Activated naive CD8-positive, alpha-beta T cell treated with anti-CD3 and anti-CD28 coated beads, Interleukin-2, amount 50 U/mL, for 16 hours (primary cell): ENCODE measurements at places on chromosomes 11 and 22.

- DNase-seq, result no peak
Measured at GRCh38 chr22:26823966-26824365, 166.6 kb downstream of the MIAT start.

- DNase-seq, result no peak
Measured at GRCh38 chr11:99370549-99371216, 349.9 kb downstream of the CNTN5 start.

- no peak for DNase-seq
Measured at GRCh38 chr22:20172141-20172613, 21.3 kb upstream of the CCDC188 start.

DNA sequence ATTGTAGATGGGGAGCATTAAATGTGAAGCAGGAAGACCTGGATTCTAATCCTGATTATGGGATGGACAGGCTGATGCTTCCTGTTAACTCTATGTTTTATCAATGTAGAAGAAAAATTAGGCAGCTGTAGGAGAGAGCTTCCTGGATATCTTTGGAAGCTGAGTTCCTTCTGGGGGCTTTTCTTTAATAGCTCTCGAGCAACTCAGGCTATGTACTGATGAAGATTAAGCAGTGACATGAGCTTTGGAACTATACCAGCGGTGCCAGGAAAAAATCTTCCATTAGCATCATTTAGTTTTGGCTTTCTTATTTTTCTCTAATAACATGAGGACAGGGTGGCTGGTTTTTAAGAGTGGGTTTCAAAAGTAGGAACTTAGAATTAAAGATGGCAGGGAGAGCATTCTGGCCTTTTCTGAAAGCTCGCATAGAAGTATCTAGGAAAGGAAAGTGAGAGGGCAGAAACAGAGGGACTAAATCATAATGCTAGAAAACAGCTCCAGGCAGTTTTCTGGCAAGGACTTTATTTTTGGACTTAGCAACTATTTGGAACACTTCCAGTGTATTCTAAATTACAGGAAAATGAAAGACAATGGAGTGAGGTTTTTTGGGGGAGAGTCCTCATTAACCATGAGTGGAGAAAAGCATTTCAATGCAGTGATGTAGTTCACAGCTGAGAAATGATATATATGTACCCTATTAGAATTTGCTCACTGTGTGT, 69.2 kb upstream of the RRM1 start:
- no peak for DNase-seq

DNA sequence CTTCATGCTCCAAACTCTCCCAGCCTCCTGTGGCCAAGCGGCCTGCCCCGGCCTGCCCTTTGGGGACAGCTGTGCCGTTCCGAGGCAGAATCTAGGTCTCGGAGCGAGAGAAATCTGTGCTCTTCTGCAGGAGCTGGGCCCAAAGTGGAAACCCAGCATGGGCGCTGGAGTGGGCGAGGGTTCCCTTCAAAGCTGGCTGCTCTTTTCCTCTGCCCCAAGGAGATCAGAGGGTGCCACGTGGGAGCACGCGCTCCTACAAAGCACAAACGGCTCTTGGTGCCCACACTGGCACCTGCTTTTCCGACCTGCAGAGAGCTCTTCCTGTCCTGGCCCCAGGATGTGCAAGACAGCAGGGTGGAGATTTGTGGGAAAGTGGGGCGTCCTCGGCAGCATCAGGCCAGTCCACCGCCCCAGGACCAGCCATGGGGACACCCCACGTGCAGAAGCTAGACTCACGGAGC, 6.9 kb downstream of the OSBPL5 start:
- no peak for DNase-seq

- DNase-seq, result no peak
Measured at GRCh38 chr22:33788927-33789326, 131.3 kb downstream of the LARGE1 start.

DNA sequence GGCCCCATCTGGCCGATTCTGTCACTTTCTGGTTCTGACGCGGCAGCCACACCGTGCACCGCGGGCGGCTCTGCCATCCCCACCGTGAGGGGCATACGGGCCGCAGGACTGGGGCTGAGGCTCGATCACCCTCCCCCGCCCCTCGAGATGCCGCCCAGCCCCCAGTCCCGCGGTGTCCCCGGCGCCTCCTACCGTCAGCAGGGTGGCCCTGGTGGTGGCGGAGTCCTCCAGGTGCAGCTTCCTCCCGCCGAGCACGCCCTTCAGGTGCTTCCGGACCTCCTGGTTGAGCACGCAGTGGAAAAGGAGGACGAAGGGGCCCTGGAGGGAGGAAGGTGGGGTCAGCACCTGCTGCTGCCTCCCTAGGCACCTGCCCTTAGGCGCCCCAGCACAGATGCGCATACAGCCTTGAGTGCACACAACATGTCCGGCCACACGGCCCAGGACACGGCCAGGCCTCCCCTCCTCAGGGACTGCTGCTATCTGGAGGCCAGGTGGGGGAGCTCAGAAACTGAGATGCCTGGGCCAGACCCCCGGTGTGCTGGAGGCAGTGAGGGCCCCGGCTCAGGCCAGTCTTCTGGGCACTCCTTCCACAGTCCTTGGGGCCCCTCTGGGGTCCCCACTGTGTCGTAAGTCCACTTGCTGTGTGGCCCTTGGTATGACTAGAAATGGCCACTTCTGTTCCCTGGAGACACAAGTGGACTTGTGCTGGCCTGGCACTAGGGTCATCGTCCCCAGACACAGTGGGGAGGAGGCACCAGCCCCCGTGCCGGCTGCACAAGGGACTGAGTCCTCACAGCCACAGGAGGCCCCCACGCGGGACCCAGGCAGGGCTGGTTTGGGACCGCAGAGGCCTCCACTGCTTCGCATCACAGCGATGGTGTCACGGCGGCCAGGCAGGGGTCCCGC, 31.5 kb downstream of the TRMU start:
- no peak for DNase-seq

DNA sequence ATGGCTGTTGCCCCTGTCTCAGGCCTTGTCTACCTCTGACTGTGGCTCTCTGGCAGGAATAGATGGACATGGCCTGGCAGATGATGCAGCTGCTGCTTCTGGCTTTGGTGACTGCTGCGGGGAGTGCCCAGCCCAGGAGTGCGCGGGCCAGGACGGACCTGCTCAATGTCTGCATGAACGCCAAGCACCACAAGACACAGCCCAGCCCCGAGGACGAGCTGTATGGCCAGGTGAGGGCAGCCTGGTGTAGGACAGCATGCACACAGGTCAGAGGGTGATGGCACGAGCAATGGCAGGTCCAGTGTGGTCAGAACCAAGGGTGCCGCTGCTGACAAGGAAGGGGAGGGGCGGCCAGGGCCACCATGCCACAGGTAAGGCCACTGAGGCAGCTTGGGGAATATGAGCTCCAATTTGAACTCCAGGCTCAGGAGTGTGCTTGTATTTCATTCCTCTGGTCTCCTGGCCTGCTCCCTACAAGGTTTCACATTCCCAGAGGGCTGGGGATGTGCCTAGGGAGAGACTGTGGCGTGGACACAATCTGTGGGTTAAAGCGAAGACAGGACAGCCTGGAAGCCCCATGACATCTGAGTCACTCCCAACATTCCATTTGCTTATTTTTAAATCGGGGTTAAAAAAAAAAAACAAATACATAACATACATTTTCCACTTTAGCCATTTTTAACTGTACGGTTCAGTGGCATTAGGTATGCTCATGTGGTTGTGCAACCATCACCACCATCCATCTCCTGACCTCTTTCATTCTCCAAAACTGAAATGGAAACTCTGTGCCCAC, 562 bp downstream of the FOLR3 start:
- DNase-seq, result no peak

- DNase-seq, result no peak
Measured at GRCh38 chr11:78941226-78941851, 366.7 kb upstream of the NARS2 start.

DNA sequence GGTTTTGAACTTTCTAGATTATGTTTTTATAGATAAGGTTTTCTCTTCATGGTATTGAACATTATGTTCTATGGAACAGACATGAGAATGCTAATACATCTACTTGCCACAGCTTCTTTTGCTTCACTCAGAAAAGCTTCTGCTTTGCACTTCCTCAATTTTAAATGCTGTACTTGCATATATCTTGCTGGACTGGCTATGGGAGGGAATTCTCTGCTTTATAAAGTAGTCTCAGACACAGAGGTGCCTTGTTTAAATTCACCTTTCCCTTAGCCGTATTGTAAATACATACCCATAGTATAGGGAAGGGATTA, 173.9 kb downstream of the DDX10 start:
- no peak for DNase-seq

DNA sequence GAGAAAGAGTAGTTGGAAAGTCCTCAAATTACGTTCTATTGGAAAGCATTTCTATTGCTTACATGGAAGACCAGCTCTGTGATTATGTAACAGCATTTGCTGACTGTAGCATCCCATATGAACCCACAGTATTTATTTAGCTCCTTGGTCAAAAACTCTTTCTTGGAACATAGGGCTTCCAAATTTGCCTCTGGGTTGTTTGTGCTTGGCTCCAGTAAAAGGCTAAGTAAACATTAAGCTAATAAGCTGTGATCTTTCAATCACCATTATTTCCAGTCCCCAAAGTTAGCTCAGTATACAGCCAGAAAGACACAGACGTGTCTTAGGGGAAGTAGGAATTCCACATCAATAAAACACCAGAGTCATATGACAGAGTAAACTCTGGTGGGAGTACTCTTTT, 668.8 kb downstream of the DLG2 start:
- DNase-seq, result no peak
